ENCODE measurements at places on chromosomes 2 and 18.

GRCh38 chr2:61853086-61853846 lies 594 bp downstream of the FAM161A start:
- DNase-seq, result no peak

- DNase-seq, result no peak
These were observed 150.1 kb downstream of the COL4A4 start for GRCh38 chr2:227013881-227014280.

DNA sequence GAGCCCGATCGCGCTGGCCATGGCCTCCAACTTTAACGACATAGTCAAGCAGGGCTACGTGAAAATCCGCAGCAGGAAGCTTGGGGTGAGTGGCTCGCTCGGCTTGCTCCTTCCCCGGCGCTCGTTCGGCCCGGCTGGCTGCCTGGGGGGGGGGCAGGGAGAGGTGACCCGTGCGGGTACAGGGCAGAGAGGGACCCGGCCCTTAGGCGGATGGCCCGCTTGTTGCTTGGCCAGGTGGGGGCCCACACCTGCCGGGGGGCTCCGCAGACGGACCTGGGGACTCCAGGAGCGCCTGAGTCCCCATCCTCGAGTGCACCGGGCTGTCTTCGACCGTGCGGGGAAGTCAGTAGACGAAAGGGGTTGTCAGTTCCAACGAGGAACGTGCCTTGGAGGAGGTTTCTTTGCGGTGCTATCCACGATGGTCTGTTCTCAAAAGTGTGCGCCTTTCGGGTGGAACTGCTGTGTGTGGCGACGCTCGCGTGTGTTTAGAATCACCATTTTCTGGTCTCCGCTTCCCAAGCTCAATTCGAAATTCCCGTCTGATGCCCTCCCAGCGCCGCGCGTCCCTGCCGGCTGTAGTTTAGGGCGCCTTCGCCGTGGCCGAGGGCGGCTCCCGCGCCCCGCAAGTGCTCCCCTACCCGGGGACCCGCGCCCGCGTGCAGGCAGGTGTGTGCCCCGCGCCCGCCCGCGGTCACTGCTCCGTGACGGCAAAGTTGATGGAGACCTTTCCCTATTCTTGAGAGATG lies 711 bp downstream of the DOK6 start:
- peak; percentile 85 for DNase-seq

DNA sequence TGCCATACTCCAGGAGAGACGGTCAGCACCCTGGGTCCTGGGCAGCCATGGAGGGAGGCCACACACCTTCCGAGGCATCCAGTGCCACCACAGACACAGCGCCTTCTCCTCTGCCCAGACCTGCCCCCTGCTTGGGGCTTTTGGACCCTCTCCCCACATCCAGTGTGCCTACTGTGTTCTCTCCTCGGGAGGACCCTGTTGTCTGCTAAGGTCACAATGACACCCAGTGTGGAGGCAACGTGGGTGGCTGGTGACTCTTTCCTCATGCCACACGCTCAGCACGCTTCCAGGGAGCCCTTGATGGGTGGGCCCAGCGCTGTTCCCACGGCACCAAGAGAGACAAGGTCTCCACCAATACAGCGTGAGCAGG lies 251.9 kb downstream of the EIPR1 start:
- no peak for DNase-seq

- DNase-seq, result no peak
These were observed 24.8 kb downstream of the NOP58 start for GRCh38 chr2:202290316-202290715.

- no peak for DNase-seq
These were observed 69.0 kb downstream of the ANKRD44 start for GRCh38 chr2:197241596-197241995.

GRCh38 chr2:209565896-209566582 lies 142.2 kb downstream of the MAP2 start:
- DNase-seq, result no peak

DNA sequence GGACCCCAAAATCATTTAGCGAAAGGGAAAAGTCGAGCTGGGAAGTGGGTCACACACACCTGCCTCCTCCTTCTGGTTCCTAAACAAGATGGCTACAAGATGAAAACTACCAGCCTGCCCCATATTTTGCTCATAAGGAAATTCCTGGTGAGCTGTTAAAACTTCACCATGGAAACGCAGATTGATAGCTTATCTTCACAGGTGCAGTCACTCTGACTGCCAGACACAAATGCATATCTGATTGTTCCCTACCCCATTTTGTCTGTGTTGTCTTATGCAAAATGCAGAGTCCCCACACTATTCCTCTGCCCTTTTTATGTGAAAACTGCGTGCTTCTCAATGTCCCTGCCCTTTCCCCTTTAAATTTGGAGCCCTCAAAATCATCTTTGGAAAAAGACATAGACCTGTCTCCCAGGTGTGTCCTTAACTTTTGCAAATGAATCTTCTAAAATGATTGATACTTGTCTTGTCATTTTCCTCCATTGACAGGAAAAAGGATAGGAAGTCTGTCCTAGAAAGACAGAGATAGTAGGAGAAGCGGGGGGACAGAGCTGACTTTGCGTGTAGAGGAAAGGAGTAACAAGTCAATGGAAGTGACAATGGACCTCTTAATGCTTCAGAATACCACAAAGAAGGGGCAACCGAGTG lies 38.9 kb upstream of the THOC1 start:
- DNase-seq, result no peak

GRCh38 chr2:42575458-42576064 lies 7.1 kb downstream of the MTA3 start:
- DNase-seq, result no peak

- DNase-seq, result no peak
These were observed 22.1 kb downstream of the KIF1A start for GRCh38 chr2:240797914-240798313.

DNA sequence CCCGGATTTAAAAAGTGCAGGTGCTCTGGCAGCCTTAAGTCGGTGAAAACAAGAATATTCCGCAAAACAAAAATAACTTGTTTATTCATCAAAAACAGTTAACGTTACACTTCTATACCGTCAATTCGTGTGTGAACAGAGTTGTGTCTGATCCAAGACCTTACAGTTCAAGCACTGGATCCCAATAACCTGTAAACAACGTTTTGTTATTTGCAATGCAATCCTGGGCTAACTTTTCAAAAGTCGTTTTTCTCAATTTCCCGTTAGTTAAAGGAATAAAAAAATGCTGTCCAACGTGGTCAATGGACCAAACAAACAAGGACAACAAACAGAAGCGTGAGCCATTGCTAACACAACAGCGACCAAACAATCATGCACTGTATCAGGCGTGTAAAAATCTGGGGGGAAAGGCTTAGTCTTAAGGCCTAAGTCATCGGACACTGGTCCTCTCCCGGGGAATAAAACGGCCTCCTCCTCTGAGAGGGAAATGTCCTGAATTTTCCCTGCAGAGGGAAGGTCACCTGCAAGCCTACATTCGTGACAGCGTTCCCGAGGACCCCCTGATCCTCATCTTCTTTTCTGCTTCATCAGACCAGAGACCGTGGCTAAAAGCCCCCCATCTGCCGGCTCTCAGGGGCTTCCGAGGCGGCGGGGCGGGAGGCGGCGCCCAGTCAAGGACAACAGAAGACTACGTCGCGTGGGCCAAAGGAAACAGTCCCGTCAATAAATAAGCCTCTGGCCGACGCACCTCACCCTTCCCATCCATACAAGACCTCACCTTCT lies 490 bp downstream of the NDUFS1 start:
- no peak for DNase-seq

DNA sequence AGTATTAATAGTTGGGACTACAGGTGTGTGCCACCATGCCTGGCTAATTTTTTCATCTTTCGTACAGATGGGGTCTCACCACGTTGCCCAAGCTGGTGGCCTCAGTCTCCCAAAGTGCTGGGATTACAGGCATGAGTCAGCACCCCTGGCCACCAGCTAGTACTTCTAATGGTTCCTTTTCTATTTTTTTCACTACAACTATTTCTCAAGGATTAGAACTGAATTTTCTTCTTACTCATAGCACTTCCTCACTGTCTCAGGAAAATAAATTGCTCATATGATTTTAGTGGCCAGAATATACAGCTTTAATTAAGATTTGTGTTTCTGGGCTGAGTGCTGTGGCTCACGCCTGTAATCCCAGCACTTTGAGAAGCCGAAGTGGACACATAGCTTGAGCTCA lies 43.2 kb upstream of the SOS1 start:
- no peak for DNase-seq

GRCh38 chr2:17543131-17543660 lies 2.7 kb downstream of the VSNL1 start:
- DNase-seq, result no peak

DNA sequence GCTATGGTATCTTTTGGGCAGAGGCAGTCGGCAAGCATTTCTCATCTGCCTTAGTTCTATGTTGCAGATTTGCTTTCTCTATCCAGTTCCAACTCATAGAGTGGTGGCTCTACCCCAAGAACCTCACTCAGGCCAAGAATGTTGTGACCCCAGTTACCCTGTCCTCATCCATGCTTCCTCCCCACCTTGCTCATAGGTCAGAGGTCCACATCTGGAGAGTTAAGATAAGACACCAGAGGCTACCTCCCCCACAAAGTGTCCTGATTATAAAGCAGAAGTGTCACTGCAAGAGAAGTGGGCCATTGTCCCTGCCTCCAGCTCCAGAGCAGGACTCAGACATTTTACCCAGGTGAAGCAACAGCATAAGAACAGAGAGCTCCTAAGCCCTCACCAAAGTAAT lies 276.8 kb upstream of the CHST9 start:
- no peak for DNase-seq

- DNase-seq, result no peak
These were observed 55.6 kb upstream of the TEX51 start for GRCh38 chr2:126843081-126843480.

DNA sequence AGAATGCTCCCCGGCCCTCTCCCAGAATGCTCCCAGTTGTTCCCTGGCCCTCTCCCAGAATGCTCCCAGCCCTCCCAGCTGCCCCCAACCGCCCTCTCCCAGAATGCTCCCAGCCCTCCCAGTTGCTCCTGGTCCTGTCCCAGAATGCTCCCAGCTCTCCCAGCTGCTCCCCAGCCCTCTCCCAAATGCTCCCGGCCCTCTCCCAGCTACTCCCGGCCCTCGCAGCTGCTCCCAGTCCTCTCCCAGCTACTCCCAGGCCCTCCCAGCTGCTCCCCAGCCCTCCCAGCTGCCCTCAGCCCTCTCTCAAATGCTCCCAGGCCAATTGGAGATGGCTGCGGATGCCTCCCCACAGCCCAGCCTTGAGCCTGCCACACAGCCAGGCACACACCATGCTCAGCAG lies 31.1 kb downstream of the BIN1 start:
- DNase-seq, result no peak

GRCh38 chr2:116922414-116922813 lies 892.1 kb upstream of the DDX18 start:
- no peak for DNase-seq

- no peak for DNase-seq
These were observed 32.5 kb upstream of the FOSL2 start for GRCh38 chr2:28360058-28360717.

DNA sequence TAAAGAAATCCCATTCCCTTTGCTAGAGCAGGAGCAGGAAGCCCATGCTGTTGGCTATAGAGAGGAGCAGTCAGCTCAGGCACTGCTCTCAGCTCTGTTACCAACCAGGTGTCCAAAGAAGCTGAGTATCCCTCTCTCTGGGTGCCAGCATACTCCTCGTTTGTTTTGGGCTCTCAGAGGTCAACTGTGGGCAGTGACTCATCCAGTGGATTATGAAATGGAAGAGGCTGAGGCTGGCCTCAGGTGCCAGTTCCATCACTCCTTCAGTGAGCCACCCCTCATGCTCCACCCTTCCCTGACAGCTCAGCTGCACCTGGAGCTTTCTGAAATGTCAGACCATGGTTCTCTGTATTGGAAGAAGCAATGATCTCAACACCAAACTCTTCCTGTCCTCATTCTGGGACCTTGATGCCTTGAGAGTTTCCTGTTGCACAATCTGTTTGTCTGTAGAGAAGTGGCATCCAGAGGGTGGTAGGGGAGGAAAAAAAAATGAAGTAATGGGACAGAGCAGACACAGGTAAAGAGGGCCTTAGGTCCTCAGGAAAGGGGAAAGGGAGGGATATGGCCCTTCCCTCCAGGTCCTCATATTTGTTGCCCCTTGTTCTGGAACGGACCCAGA lies 31.2 kb upstream of the EN1 start:
- no peak for DNase-seq

GRCh38 chr2:240425236-240425615 lies 10.2 kb upstream of the GPC1 start:
- no peak for DNase-seq

GRCh38 chr2:112010751-112011150 lies 44.3 kb upstream of the TMEM87B start:
- DNase-seq, result no peak

GRCh38 chr2:224757934-224758548 lies 41.9 kb upstream of the CCDC195 start:
- DNase-seq, result no peak

DNA sequence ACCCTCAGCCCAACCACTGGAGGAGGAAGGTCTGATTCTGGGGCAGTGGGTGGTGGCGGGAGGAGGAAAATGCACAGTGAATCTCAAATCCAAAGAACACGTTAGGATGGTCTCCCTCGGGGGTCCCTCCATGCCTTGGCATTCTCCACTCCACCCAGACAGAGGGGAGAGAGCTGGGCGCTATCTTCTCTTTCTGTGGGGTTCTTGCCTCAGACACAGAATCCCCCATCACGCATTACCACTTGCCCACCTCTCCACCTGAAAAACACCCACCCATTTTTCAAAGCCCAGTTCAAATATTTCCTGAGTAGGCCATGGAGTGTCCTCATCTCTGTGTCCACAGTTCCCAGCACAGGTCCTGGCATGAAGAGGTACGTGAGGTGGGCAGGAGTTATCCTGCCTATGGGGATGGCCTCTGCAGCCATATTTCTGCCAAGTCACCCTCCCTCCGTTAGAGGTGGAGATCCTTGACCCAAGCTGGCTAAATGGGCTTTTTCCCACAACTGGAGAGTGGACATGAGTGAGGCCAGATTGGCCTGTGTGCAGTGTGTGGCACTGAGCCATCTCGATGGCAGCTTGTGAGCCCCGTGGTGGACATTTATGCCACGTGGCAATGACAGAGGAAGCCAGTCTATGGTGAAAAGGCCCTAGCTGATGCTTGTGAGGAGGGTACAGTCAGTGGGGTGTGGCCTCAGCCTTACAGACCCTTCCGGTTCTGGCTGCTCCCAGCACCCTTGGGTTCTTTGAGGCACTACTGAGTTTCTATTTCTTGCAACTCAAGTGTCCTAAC lies 9.5 kb upstream of the TEX261 start:
- DNase-seq, result no peak

- no peak for DNase-seq
These were observed 51.2 kb downstream of the ATIC start for GRCh38 chr2:215363039-215363438.

- no peak for DNase-seq
These were observed 23.6 kb downstream of the ZBTB7C start for GRCh38 chr18:48385596-48385995.

GRCh38 chr2:167703441-167703840 lies 544.0 kb downstream of the STK39 start:
- DNase-seq, result no peak

GRCh38 chr18:9782073-9782857 lies 74.2 kb downstream of the RAB31 start:
- DNase-seq, result no peak

- peak; percentile 84 for DNase-seq
These were observed 26.6 kb downstream of the SERTAD2 start for GRCh38 chr2:64626963-64627760.

GRCh38 chr2:161265874-161266273 lies 42.4 kb upstream of the PSMD14 start:
- no peak for DNase-seq
